Peyer's patch (tissue), 4 donors: ENCODE measurements at places on chromosomes 12 and 14.

- no peak for DNase-seq
These were observed 182.0 kb upstream of the DCN start for GRCh38 chr12:91364471-91365184.

DNA sequence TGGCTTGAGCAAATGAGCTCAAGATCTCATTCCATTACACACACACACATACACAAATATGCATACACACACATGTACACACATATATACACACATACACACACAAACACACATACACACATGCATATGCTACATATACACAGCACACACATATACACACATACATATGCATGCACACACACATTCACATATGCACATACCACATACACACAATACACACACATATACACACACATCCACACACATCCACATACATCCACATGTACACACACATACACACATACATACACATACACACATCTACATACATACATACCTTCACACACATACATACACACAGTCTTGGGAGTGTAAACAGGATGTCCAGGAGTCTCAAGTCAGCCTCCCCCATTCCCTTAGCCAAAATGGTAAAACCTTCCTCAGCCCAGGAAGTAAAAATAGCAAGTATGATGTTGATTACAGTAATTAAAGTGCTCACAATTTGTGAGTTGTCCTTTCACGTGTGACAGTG lies 12.8 kb downstream of the HHIPL1 start:
- DNase-seq: no peak

DNA sequence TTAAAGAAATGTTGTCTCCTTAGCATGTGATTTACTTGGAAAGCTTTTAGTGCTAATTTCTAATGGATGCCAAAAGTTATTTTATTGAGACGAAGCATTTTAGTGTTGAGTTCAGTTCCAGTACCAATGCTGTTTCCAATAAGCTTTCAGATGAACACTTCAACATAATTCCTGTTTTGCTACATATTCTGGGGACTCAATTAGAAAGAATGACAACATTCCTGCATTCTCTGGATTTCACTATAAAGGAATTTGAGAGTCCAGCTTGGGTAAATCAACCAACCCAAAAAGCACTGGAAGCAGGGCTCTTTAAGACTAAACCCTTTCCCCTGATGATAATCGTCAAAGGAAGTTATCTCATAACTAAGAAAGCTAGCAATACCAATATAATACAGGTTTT lies 353.0 kb upstream of the TMTC1 start:
- DNase-seq: no peak

GRCh38 chr12:107817250-107817649 lies 42.7 kb downstream of the ASCL4 start:
- no peak for DNase-seq

GRCh38 chr12:123059500-123059899 lies 79.0 kb downstream of the ARL6IP4 start:
- DNase-seq: no peak

GRCh38 chr14:95527387-95528002 lies 7.4 kb upstream of the GLRX5 start:
- peak; percentile 83 for DNase-seq

DNA sequence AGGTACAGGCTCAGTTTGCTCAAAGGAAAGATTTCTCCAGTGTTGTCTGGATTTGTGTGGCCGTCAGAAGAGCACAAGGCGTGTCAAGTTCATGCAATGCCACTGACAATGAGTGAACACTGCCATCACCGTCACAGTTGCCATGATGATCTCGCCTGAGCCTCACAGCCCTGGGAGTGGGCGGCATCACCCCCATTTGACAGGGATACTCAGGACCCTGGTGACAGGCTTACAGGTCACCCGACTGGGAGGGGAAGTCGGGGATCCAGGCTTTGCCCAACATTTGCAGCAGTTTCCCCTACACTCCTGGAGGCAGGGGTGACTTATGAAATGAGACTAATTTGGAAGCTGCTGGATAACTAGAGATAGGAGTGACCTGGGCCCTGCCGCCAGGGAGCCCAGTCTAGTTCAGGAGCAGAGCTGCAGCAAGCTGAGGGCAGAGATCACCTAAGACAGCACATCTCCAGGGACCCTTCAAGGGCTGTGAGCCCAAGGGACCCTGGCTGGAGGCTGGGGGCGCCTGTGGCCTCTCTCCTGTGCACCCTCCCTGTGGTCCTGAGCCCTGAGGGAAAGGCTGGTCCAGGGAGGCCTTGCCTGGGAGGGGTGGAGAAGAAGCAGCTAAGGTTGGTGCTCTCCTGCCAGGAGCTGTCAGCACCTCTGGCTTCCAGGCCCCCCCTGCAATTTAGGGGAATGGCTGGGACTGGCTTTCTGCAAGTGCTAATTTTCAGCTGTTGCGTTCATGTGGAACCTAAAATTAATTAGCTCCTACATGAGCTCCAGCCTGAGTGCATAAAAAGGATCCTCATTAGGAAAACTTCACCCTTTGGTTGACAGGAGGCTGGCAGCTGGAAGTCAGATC lies 32.4 kb upstream of the BEGAIN start:
- DNase-seq: peak; percentile 26

GRCh38 chr12:69225251-69225910 lies 14.0 kb upstream of the CPSF6 start:
- DNase-seq: no peak

- DNase-seq: no peak
These were observed 489.6 kb upstream of the GARIN6 start for GRCh38 chr12:99157946-99158345.

GRCh38 chr14:30296931-30297405 lies 262.0 kb upstream of the G2E3 start:
- DNase-seq: no peak
